ENCODE measurements at places on chromosomes 11 and 22. TPM values are rescaled to one million over a fixed set of nuclear protein-coding genes. Genes with fewer than 3 reads are reported as not detected.

Gene PLAAT3
- 0.90 TPM for total RNA-seq

Gene ALDH3B2
- total RNA-seq, result not detected

Gene GRAMD1B
- total RNA-seq, result 23.7 TPM

Gene MS4A3
- total RNA-seq, result not detected

DNA sequence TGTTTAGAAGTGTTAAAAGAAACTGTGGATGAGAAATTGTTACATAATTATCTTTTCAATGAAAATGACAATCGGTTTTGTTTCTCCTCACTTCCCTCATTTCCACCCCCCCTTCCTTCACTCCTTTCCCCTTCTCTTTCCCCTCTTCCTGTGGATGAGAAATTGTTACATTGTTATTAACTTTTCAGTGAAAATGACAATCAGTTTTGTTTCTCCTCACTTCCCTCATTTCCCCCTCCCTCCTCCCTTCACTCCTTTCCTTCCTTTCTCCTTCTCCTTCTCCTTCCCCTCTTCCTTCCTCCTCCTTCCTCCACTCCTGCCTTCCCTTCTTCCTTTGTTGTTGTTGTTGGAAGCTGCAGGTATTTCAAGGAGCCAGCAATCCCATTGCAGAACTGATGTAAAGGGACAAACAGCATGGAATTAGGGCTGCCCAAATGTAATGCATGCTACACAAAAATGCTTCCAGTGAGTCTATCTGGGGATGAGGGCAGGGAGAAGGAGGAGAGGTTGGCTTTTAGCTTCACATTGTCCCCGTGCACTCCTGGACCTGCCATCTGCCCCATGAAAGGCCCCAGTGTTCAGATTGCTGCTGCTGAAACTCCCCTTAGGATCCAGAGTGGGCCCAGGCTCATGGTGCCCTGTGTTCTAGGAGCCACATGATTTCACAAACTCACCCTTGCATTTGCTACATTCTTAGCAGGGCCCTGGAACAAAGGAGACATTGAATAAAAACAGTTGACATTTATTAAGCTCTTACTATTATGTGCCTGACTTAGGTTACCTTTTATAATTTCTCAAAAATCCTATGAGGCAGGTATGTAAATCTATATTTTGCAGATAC, 133.0 kb upstream of the TIMP3 start:
- no peak for DNase-seq

GRCh38 chr11:61069427-61069826, 32.9 kb upstream of the CD5 start:
- DNase-seq, result no peak

GRCh38 chr11:134483291-134483690, 71.2 kb upstream of the B3GAT1 start:
- DNase-seq, result no peak

- DNase-seq, result no peak
These were observed 40.8 kb upstream of the CYP2D6 start for GRCh38 chr22:42171417-42171816.

DNA sequence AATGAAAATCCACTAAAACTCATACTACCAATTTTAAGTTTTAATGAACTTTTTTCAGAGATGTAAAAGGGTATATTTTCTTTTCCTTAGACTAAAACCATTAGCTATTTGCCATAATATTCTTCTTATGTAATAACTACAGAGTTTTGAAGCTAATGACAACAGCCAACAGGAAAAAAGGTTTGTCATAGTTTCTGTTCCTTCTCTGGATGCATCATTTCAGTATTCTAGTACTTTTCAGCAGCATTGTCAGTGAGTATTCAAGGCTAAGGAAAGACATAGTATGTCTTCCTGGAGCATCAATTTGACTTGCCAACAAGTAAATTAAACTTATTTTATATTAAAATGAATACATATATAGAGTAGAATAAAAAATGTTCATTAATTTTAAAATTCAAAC, 166.0 kb downstream of the METTL15 start:
- no peak for DNase-seq
